A549 treated with AZD2906 at 1 μM for 4 hours (cell line): ENCODE measurements at places on chromosomes 4 and X. TPM values are rescaled to one million over a fixed set of nuclear protein-coding genes. Genes with fewer than 3 reads are reported as not detected.

The GABRA4 gene
- total RNA-seq, result not detected in 5 replicates

The FATE1 gene
- 0.17 TPM in 1 of 5 replicates, not detected in the others for total RNA-seq

The PHKA1 gene
- 25.5 to 32.0 TPM (median 28.9 TPM) in 5 replicates for total RNA-seq

The FABP2 gene
- total RNA-seq, result not detected in 5 replicates

The RPL36A gene
- total RNA-seq, result 2,465 to 3,104 TPM (median 2,471 TPM) in 5 replicates
